ENCODE measurements at places on chromosomes 16 and 17.
A peak's percentile ranks its signal among the peaks of the same experiment; 100 is the strongest.

- no peak for DNase-seq
These were observed 524 bp downstream of the IQCK start for GRCh38 chr16:19718624-19718965.

DNA sequence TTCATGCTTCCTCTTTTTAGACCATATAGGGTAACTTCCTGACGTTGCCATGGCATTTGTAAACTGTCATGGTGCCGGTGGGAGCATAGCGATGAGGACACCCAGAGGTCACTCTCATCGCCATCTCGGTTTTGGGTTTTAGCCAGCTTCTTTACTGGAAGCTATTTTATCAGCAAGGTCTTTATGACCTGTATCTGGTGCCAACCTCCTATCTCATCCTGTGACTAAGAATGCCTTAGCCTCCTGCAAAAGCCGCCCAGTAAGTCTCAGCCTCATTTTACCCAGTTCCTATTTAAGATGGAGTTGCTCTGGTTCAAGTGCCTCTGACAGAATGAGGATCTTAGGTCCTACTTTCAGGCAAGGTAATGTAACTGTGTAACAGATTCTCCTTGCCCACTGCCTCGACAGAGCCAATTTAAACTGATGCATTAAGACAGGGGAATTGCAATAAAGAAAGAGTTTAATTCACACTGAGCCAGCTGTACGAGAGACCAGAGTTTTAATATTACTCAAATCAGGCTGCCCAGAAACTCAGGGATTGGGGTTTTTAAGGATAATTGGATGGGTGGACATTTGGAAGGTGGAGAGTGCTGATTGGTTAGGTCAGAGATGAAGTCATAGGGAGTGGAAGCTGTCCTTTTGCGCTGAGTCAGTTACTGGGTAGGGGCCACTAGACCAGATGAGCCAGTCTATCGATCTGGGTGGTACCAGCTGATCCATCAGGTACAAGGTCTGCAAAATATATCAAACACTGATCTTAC is 59.9 kb upstream of the ATF7IP2 start:
- no peak for DNase-seq

DNA sequence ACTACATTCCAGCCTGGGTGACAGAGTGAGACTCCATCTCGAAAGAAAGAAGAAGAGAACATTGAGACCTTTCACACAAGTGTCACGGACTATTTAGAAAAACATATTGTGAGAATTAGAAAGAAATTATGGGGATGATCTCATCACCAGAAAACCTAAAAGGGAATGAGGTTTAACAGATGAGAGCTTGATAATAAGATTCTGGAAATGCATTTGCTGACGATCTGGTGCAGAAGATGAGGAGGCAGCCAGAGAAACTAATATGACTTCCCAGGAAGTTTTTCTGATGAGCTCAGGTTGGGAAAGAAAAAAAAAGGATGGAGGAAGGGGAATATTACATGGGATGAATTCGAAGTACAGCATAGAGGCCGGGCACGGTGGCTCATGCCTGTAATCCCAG is 10.8 kb upstream of the APOH start:
- no peak for DNase-seq

- no peak for DNase-seq
These were observed 22.0 kb downstream of the WNT3 start for GRCh38 chr17:46796524-46796923.

GRCh38 chr16:19559242-19559910 is 3.9 kb downstream of the VPS35L start:
- DNase-seq, result peak; percentile 10

DNA sequence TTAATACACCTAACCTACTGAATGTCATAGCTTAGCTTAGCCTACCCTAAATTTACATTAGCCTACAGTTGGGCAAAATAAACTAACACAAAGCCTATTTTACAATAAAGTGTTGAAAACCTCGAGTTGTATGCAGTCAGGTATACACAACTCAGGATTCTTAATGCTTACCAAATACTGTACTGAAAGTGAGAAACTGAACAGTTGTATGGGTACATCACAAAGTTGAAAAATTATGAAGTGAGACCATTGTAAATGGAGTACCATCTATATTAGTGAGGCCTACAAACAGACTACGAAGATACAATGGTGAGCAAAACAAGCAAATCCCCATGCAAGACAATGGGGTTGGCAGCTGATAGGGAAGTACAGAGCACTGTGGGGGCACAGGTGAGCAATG is 79.7 kb downstream of the VAT1L start:
- no peak for DNase-seq

DNA sequence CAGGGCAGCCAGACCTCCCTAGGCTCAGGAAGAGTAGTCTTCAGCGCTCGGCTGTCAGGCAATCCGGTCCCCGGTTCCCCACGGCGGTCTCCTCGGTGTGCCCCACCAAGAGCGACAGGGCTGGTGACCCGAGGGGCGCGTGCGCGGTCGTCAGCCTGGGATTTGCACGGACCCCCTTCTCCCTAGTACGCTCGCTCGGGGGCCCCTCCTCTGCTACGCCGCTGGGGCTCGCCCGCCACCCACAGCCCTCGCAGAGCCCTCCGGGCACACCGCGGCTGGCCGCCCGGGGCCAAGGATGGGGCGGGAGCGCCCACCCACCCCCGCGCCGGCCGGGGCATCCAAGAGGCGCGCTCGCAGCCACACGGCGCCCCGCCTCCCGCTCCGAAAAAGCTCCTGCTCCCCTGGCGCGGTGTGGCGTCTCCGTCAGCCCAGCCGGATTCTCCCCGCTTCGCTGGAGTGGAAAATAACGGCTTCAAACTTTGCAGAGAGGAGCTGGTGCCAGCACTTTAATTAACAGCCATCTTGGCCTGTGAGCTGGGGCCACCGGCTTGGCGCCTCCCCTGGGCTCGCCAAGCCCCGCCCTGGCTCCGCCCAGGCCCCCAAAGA is 2.1 kb upstream of the C1QL1 start:
- DNase-seq, result no peak

- no peak for DNase-seq
These were observed 7.4 kb upstream of the PPP1R9B start for GRCh38 chr17:50157891-50158290.

DNA sequence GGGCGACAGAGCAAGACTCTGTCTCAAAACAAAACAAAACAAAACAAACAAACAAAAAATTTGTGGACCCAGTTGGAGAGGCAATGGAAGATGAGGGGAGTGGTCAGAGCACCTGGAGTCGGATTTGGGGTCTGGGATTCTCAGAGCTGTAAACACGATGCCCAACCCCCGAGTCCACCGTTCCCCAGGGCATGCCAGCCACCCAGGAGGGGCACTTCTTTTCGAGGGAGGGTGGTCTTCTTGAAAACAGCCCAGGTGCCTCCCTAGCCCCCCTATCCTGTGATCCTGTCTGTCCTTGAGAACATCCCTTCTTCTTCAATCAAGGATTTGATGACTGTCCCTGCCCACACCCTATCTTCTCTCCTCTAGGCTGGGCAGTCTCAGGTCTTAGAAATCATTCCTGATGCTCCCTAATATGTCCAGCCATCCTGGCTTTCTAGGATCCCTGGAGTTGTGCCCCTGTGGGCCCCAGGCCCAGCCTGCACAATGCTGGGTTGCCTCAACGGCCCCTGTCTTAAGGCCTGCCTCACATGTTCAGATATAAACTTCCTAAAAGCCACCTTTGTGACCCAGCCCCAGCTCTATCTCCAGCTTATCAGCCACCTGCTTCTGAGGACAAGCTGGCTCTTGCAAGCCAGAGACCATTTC is 3.1 kb upstream of the SLC13A2 start:
- no peak for DNase-seq

- DNase-seq, result no peak
These were observed 70.4 kb upstream of the SMURF2 start for GRCh38 chr17:64732336-64733006.

- peak; percentile 25 for DNase-seq
These were observed 20.6 kb downstream of the MYL4 start for GRCh38 chr17:47229535-47230443.

GRCh38 chr17:80487511-80487910 is 11.1 kb upstream of the NPTX1 start:
- DNase-seq, result no peak

DNA sequence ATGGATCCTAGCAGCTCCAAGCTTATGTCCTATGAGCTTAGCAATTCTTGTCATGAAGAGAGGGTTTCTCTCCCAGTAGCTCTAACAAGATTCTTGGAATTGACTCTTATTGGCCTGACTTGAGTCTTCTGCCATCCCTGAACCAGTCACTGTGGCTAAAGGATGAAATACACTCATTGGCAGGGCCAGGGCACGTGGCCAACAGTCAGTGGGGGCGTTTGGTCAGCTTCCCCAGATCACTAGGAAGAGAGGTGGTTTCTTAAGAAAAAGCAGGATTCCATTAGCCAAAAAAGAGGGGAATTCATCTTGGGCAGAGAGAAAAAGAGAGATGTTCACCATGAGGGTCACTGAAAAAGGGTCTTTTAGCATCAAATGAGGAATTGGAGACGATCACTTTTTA is 363.2 kb downstream of the SNX29 start:
- DNase-seq, result no peak

- no peak for DNase-seq
These were observed 558 bp upstream of the ZFHX3 start for GRCh38 chr16:73048292-73049080.

GRCh38 chr16:35754391-35755369 is 2295.3 kb downstream of the TP53TG3F start:
- DNase-seq, result no peak

DNA sequence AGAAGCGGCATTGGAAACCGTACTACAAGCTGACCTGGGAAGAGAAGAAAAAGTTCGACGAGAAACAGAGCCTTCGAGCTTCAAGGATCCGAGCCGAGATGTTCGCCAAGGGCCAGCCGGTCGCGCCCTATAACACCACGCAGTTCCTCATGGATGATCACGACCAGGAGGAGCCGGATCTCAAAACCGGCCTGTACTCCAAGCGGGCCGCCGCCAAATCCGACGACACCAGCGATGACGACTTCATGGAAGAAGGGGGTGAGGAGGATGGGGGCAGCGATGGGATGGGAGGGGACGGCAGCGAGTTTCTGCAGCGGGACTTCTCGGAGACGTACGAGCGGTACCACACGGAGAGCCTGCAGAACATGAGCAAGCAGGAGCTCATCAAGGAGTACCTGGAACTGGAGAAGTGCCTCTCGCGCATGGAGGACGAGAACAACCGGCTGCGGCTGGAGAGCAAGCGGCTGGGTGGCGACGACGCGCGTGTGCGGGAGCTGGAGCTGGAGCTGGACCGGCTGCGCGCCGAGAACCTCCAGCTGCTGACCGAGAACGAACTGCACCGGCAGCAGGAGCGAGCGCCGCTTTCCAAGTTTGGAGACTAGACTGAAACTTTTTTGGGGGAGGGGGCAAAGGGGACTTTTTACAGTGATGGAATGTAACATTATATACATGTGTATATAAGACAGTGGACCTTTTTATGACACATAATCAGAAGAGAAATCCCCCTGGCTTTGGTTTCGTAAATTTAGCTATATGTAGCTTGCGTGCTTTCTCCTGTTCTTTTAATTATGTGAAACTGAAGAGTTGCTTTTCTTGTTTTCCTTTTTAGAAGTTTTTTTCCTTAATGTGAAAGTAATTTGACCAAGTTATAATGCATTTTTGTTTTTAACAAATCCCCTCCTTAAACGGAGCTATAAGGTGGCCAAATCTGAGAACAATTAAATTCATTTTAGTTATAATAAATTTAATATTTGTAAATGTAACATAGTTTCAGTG is 1.7 kb downstream of the HEXIM1 start:
- no peak for DNase-seq

DNA sequence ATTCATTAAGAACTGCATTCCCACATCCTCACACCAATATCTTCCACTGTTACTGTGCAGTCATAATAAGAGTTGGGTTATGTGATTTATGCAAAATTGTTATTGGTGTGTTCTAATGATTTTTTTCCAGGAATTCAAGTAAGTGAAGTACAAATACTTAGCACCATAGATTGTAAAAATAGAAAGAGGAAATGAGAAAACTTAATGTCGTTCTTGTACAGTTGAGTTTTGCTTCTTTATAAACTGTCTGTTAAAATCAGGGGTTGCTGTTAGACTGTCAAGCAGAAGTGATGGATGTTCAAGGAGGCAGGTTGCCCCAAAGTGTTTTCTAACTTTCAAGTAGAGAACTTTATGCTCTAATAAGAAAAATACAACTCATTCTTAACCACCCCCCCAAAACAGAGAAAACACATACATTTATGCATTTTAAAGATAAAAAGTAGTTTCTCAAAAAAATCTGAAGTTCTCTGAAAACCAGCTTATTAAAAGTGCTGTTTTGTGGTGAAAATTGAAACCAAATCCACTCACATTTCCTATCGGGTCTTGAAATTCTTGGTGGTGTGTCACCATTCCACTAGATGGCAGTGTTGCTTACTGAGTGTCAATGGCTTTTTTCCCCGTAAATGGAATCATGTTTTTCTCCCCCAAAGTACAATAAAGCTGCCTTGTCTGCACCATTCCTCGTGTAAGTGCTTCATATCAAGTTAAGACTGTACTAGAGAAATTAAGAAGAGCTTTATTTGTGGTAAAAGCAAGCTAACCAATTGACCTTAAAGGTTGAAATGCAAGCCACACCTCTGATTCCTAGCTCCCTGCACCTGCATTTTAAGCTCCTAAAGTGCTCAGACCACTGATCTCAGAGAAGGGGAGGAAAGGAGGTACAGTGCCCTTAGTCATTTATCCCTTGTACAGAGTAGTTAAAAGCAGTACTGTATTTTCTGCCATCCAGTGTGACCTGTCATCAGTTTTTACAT is 4.7 kb upstream of the IGSF6 start:
- no peak for DNase-seq

DNA sequence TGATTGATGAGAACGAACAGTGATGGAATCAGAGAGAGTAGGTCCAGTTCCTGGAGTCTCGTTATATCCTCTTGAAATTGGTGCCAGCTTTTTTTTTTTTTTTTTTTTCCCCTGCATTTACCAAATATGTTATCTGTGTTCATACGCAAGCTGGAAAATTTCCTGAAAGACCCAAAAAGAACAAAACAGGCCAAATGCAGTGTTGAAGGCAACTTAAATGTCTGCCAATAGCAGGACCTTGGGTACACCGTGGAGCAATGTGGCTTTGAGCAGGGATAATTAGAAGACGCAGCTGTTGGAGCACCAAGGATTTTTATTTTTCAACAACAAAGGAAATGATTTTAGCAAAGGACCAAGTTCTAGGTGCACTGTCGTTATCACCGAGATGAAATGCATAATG is 105.0 kb downstream of the ABCC6 start:
- DNase-seq, result no peak

DNA sequence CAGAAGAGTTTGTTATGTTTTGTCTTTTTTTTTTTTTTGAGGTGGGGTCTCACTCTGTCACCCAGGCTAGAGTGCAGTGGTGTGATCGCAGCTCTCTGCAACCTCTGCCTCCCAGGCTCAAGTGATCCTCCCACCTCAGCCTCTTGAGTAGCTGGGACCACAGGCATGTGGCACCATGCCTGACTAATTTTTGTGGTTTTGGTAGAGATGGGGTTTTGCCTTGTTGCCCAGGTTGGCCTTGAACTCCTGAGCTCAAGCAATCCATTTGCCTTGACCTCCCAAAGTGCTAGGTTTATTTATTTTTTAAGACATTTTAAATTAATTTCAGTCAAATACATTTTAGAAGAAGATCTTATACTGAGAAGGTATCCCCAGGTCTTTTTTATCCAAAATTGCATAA is 366.7 kb downstream of the KCNJ2 start:
- DNase-seq, result no peak
